EH (cell line): ENCODE measurements at places on chromosomes 7 and 10.

DNA sequence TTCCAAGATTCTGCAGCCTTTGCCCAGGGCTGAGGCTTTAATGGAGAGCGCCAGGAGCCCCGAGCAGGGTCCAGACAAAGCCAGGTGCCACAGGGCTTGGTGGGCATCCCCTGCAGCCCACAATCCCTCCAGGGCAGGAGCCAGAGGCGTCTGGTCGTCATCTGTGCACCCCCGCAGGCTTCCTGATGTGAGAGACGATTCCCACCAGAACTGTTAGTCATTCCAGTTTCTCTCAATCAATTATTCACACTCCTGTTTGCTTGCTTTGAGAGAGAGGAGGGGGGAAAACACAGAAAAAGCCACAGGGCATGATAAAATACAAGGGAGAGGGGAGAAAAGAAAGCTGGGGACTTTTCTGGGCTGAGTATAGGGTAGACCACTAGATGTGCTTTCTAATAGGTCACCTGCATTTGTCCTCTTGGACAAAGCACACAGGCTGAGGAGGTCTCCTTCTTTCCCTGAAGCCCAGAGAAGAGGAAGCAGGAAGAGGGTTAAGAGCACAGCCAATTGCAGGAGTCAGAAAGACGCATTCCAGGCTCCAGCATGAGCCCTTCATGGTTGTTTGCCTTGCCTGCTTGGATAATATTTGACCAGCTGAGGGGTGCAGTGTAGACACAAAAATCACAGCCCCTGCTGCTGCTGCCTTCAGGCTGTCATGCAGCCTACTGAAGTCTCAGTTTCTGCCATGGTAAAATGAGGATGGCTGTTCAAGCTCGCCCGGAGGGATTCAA is 194.4 kb downstream of the PLXNA4 start:
- DNase-seq: no peak

- no peak for DNase-seq
Measured at GRCh38 chr10:43209074-43209455, 57.8 kb downstream of the RASGEF1A start.

DNA sequence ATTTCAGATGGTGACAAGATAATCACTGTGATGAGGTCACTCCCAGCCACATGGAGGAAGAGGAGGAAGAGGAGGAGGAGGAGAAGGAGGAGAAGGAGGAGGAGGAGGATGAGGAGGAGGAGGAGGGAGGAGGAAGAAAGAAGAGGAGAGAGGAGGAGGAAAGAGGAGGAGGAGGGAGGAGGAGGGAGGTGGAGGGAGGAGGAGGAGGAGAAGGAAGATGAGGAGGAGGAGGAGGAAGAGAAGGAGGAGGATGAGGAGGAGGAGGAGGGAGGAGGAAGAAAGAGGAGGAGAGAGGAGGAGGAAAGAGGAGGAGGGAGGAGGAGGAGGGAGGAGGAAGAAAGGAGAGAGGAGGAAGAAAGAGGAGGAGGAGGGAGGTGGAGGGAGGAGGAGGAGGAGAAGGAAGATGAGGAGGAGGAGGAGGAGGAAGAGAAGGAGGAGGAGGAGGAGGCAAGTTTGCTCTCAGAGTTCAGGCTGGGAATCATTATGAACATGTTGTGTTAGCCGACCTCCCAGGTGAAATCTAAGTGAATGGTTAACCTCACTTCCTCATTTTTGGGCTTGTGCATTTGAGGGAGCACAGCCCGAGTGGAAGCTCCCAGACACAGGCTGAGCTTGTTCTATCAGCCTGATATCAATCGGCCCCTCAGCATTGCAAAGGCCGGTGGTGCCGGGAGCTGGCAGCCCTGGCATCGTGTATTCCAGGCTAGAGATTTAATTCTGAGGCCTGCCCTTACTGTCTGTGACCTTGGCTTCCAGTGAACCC is 236.2 kb upstream of the PITRM1 start:
- no peak for DNase-seq

- DNase-seq: no peak
Measured at GRCh38 chr7:47721670-47722069, 139.8 kb upstream of the TNS3 start.

- no peak for DNase-seq
Measured at GRCh38 chr10:61901829-61902444, 438 bp downstream of the ARID5B start.

GRCh38 chr7:13293264-13294002 is 606.0 kb downstream of the ARL4A start:
- no peak for DNase-seq

DNA sequence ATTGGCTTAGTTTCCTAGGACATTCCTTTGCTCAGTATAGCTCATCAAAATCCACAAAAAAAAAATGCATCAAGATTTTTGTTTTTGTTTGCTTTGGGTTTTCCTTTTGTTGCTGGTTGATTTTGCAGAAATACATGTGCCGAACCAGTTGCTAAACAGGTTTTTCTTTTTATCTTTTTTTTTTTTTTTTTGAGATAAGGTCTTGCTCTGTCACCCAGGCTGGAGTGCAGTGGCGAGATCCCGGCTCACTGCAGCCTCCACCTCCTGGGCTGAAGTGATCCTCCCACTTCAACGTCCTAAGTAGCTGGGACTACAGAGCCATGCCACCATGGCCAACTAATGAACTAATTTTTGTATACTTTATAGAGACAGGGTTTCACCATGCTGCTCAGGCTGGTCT is 8.3 kb downstream of the CSTF2T start:
- no peak for DNase-seq

GRCh38 chr7:20539201-20539600 is 76.3 kb upstream of the ABCB5 start:
- DNase-seq: no peak

GRCh38 chr7:65254061-65254460 is 119.6 kb upstream of the ZNF92 start:
- DNase-seq: no peak

DNA sequence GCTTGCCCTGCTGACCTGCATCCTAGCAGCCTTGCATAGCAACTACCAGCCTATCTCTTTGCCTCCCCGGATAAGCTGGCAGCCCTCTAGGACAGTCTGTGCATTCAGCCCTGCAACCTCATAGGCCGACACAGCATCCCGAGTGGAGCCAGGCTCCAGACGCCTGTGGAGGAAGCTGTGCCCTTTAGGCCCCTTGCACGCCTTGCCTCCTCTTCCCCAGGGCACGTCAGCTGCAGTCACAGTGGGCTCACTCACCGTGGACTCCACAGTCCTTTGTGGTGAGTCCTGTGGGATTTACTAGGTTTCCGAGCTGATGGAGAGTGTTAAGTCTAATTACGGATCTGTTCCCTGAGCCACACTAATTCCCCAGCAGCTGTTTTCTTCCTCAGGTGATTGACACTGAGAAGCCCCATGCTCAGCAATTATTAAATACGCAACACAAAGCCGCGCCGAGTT is 540.0 kb downstream of the TCERG1L start:
- DNase-seq: no peak

GRCh38 chr10:62805231-62806099 is 945 bp downstream of the ADO start:
- DNase-seq: peak; percentile 74

GRCh38 chr10:97136756-97137155 is 49.0 kb downstream of the SLIT1 start:
- DNase-seq: no peak

- DNase-seq: peak; percentile 37
Measured at GRCh38 chr7:116736927-116737715, 65.1 kb downstream of the MET start.
